HCEC 1CT (cell line): ENCODE measurements at places on chromosomes 4 and X.

- no peak for DNase-seq
Observed at GRCh38 chr4:1596393-1596792, 87.7 kb downstream of the FAM53A start.

- peak; percentile 39 for DNase-seq
Observed at GRCh38 chr4:118865091-118865708, 23.5 kb upstream of the SYNPO2 start.

DNA sequence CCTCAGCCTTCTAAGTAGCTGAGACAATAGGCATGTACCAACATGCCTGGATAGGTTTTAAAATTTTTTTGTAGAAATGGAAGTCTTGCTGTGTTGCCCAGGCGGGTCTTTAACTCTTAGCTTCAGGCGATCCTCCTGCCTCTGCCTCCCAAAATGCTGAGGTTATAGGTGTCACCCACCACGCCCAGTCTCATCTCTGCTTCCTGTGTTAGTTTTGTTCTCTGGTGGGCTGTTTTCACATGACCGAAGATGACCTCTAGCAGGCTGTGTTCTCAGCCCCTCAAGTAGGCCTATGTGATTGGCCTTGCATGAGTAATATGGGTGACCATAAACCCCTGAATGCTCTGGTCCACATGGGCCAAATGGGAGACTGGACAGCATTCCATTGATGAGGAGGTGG lies 56.8 kb upstream of the MSANTD1 start:
- DNase-seq = no peak

GRCh38 chrX:39753293-39753996 lies 344.3 kb downstream of the BCOR start:
- DNase-seq = no peak

DNA sequence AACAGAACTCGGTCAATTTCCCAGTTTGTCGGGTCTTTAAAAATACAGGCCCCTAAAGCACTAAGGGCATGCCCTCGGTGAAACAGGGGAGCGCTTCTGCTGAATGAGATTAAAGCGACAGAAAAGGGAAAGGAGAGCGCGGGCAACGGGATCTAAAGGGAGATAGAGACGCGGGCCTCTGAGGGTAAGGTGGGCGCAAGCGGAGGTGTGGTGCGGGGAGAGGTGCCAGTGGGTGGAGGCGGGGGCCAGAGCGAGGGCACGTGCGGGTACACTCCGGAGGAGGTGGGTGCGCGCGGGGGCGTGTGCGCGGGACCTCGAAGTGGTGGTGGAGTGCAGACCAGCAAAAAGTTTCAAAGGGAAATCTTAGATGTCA lies 787 bp upstream of the TET2 start:
- DNase-seq = no peak
